ENCODE measurements at places on chromosomes 5 and 9.

DNA sequence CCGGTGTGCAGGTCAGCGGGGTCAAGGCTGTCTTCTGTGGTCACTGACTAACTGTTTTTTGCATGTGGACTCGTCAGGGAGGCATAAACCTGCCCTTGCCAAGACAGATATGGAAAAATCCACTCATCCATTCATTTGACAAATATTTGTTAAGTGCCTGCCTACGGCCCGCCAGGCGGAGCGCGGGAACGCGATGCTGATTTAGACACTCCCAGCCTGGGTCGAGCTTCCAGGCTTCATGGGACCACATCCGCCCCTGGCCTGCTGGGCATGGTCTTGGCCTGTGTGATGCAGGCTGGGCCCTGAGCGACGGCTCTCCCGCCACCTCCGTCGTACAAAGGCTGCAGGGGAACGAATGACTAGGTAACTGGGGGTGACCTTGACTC is 18.1 kb downstream of the MYMK start:
- DNase-seq: no peak

DNA sequence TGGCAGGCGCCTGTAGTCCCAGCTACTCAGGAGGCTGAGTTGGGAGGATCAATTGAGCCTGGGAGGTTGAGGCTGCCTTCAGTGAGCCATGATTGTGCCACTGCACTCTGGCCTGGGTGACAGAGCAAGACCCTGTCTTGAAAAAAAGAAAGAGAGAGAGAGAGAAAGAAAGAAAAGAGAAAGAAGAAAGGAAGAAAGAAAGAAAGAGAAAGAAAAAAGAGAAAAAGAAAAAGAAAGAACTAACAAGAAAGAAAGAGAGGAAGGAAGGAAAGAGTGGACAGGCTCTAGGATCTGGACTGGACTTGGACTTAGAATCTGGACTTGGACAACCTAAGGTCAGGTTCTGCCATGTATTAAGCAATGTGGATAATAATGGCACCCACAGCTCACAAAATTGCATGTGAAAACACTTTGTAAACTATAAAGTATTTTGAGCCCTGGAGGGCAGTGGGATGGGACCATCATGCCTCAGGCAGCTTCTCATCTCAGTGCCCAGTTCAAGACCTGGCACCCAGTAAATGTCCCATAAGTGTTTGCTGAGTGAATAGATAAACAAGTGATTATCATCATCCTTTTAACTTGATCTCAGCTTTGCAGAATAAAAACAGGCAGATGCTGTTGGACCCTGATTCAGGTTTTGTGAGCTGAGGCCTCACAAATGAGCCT is 12.8 kb upstream of the PHF19 start:
- no peak for DNase-seq

DNA sequence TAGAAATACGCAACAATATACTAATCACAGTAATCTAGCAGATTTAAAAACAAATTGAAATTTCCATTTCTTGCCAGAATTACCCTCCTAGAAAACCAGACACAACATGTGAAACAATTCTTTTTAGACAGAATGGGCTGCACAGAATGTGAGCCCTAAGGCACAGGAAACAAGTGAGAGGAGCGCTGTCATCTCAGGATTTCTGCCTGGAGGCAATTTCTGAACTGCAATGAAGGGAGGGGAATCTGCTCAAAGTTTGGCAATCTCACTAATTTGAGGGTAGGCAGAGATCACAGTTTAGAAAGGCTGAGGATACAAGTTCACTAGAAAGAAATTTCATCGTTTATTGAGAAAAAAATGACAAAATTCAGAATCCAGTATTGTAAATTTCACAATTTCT is 70.3 kb downstream of the INIP start:
- DNase-seq: peak; percentile 25

- DNase-seq: peak; percentile 24
These were observed 472 bp downstream of the FBXO4 start for GRCh38 chr5:41925555-41925951.

GRCh38 chr5:54103871-54104270 is 206.5 kb downstream of the ARL15 start:
- DNase-seq: no peak

- DNase-seq: peak; percentile 55
These were observed 126.4 kb upstream of the RAI14 start for GRCh38 chr5:34529581-34530331.

Measured in mammary epithelial cell (primary cell).